ENCODE measurements at places on chromosomes 7 and 10.

DNA sequence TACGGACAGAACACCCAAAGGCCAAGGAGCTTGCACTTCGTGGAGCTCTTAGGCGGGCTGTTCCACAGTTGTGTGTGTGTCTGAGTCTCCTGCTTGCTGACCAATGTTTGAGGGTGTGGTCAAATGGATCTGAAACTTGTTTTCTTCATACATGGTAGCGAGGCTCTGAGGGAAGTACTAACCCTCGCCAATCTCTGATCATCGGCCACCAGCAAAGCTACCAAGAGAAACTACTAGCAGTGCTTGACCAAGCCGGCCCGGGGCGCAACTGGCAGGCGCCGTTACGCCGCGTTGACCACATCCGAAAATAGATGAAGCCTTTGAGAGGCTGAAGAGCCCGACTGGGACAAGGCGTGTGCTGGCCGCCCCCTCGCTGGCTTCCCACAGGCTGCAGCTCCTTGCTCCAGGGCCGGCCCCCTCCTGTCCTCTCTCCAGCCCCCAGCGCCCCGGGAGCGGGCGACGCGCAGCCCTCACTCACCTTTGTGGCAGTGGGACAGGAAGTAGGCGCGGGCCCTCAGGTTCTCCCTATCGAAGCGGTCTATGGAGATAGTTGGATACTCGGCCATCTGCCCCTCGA is 384 bp downstream of the DCLRE1C start:
- DNase-seq = peak; percentile 46

DNA sequence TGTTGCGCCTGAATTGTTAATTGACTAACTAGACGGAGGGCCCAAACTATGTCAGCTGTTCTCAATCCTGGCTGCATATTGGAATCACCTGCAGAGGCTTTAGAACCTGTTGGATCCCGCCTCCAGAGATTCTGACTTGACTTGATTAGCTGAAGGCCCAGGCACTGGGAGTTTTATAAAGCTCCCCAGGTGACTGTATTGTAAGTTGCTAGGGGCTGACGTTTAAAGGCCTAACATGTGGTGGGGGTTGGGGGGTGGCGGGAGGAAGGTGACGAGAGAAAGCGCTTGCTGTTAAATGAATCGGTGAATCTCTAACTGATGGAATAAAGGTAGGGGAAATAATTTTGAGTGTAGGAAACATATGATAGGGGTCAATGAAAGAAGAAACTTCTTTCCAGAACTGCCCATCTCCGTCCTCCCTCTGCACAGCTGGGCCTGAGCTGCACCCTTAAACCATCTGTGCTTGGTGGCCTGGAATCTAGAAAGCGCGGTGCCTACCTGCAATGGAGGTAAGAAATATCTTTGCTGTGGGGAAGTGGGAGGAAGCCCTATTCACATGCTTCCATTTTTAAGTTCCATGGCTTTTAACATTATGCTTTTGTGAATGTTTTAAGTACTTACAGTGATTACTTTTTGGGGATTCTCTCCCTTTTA is 225.0 kb upstream of the FAM3C start:
- no peak for DNase-seq

DNA sequence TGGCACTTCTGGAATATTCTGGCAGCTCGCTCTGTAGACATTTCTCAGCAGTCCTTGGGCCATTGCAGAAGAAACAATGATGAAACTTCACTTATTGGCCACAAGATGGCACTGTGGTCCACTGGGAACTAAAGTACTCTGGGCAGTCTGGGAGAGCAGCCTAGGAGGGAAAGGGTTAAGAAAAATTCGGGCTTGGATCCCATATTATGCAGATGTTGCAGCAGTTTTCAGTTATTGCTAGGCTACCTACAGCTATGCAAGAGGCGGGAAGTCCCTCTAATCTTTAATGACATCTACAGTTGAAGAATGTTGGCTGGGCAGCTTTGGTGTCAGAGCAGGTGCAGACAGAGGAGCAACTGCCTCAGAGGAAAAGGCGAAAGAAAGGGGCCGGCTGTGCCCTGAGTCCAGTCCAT is 201.7 kb upstream of the PRSS58 start:
- peak; percentile 76 for DNase-seq

DNA sequence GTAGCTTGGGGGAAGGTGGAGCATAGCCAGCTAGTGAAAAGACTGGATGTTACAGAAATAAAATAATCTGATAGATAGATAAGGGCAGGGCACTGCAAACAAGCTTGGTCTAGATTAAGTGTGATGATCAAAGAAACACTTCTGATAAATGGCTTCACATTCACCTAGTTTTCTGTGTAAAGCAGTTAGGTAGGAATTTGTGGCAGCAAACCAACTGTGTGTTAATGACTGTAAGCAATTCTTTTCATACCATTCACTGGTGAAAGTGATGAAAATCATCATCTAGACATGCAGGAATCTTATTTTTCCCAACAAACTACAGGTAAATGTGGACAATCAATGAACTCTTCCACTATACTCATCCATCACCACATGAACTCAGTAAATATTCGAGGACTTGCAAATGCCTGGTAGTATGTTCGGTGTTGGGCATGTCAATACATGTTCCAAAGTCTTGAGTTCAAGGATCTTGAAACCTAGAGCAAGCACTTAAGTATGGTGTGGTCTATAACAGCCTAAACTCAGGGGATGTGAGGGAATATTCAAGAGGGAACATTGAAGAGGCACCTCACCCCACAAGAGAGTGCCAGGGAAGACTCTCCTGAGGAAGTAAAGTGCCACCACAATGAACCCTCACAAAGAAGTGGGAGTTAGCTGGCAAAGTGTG is 20.5 kb downstream of the PON3 start:
- no peak for DNase-seq

- DNase-seq = no peak
These were observed 83.7 kb downstream of the MBL2 start for GRCh38 chr10:52688899-52689298.

- no peak for DNase-seq
These were observed 57.7 kb upstream of the PPP2R2D start for GRCh38 chr10:131843089-131843595.

GRCh38 chr7:139241258-139241657 is 10.2 kb downstream of the UBN2 start:
- DNase-seq = no peak

GRCh38 chr10:78053211-78053868 is 19.7 kb downstream of the RPS24 start:
- no peak for DNase-seq

DNA sequence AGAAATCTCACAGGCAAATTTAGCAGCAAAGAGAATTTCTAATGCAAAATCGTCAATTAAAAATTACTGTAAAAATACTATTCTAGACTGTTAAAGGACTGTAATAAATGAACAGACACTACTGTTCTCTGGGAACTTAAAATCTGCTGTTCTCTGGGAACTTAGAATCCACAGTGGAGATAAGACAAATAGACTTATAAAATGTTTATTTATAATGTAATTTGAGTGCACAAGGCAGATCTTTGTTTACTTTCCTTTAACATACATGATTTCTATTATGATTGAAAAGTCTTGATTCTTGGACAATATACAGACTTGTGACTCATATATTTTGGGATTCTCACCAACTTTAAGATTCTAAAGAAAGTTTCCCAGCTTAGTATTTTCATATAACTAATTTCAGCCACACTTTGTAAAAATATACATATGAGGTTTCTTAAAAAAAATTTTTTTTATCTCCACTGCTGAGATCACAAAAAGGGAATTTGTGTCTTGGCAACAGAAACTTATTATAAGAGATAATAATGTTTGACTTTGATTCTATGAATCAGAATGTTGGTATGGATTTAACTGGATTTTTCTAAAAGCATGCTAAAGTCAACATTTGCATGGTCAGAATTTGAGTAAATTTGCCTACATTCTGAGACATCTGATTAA is 166.3 kb upstream of the RHOBTB1 start:
- DNase-seq = no peak

DNA sequence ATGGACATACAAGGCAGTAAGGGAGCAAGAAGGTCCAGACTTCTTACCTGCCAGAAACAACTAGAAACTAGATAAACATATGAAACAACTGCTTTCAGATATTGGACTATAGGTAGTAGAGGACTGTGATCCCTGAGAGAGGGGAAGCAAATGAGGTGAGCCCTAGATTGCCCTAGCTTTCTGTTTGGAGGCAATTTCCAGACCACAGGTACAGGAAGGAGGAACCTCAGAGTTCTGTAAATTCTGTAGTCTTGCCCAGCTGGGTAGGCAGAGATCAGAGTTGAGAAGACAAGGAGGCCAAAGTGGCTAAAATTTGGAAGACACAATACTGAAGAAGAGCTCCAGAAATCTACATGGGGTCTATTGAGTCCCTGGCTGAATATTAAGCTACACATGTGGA is 21.0 kb downstream of the CDK6 start:
- no peak for DNase-seq

- peak; percentile 65 for DNase-seq
These were observed 66.7 kb upstream of the PITRM1 start for GRCh38 chr10:3239066-3239919.
